Stimulated activated CD8-positive, alpha-beta memory T cell treated with anti-CD3 and anti-CD28 coated beads, Interleukin-2, amount 100 ng/mL, for 1 hour (primary cell): ENCODE measurements at places on chromosomes 6 and 20.

DNA sequence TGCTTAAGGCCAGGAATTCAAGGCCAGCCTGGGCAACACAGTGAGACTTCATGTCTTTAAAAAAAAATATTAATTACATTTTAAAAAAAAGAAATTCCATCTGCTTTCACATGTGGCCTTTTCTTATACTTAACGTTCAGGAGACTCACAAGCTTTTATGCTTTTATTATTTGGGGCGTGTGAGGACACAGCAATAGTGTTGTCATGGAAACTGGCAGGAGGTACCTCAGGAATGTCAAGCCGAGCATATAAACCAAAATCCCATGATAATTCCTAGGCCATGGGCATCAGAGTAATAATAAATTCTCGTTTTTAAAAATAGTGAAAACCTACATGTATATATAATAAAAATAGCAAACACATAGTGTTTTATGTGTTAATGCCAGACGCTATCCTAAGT, 89.8 kb downstream of the IYD start:
- DNase-seq, result no peak

DNA sequence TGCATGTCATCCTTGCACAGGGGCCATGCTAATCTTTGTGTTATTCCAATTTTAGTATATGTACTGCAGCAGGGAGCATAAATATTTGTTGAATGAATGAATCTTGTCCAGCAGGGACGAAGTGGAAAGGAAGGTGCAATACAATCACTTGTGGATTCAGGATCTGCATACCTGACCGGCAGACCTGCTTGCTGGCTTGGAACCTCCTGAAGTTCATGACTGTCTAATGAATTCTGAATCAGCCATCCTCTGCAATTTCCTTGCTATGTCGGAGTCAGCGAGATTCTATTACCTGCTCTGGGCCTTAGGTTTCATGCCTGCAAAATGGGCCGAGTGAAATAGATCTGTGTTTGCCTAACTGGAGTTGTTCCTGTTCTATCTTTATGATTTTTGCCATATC, 17.4 kb upstream of the NCOA3 start:
- no peak for DNase-seq

DNA sequence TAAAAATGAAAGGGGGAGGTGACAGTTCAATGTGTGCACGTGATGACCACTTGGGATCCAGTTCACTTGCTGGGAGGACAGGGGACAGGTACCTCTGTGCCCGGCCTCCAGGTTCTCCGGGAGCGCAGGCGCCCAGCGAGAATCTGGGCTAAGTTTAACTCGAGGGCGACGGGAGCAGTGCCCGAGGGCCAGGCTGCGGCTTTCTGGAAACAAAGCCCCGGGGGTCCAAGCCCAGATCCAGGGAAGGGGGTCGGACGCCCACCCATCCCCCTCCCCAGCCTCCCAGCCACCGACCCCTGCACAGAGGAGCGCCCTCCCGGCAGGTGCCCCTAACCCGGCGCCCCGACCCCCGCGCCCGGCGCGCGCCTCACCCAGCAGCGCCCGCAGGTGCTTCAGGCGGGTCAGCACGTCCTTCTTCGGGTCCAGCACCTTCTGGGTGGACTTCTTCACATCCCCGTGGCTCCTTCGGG, 405 bp downstream of the RALGAPA2 start:
- no peak for DNase-seq

DNA sequence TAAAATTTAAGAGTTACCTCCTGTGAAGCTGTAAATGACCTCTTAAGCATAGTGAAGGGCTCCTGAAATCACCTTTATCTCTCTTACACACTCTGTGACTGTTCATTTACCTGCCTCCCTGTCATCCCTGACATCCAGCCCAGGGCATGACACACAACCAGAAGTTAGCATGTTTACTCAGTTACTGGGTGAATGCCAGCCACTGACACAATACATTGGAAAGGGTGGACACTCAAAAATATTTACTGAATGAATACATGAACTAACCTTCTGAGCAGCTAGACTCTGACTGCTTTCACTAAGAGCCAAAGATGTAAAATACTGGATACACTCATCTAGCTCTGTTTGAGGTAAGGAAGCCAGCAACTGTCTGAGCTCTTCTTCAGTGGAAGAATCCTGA, 25.3 kb downstream of the SERAC1 start:
- DNase-seq, result no peak
